Effector CD4-positive, alpha-beta T cell (primary cell): ENCODE measurements at places on chromosomes 13 and 19.

DNA sequence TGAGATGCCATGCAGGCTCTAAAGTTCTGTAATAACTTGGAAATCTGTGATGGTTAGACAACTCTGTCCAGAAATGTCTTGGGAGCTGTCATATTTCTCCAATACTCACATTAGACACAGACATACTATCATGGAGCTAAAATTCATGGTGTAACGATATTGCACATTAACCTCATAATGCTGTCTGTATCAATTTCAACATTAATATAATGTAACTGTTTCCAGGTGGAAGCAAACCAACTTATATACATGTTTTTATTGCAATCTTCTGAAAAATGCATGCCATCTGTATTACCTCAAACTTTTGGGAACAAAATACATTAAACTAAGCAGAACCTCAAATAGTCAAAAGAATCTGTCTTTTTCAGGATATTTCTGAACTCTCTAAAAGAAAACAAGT is 14.7 kb upstream of the SPART start:
- no peak for DNase-seq

GRCh38 chr19:42105368-42105767 is 26.9 kb downstream of the POU2F2 start:
- DNase-seq, result no peak

DNA sequence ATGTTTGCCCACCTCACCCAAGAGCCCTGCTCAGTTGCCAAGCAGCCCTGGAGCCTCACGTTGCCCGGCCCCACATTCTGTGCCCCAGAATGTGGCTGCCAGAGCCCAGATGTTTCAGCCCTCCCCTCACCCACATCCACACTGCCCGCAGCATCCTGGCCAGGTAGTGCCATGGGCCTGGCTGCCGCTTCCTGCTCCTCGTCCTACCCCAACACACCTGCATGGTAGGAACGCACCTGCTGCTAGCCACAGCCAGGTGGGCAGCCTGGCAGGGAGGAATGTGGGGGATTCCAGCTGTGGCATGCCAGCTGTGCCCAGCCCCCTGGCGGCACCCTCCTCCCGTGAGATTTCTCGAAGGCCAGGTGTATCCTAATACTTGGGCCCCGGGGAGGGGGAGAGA is 7.5 kb upstream of the NFIX start:
- no peak for DNase-seq

GRCh38 chr13:77991003-77991402 is 72.4 kb upstream of the EDNRB start:
- DNase-seq, result no peak

GRCh38 chr19:1873524-1874473 is 10.4 kb upstream of the KLF16 start:
- DNase-seq, result no peak

- no peak for DNase-seq
Observed at GRCh38 chr19:54160182-54160811, 776 bp upstream of the LENG1 start.

DNA sequence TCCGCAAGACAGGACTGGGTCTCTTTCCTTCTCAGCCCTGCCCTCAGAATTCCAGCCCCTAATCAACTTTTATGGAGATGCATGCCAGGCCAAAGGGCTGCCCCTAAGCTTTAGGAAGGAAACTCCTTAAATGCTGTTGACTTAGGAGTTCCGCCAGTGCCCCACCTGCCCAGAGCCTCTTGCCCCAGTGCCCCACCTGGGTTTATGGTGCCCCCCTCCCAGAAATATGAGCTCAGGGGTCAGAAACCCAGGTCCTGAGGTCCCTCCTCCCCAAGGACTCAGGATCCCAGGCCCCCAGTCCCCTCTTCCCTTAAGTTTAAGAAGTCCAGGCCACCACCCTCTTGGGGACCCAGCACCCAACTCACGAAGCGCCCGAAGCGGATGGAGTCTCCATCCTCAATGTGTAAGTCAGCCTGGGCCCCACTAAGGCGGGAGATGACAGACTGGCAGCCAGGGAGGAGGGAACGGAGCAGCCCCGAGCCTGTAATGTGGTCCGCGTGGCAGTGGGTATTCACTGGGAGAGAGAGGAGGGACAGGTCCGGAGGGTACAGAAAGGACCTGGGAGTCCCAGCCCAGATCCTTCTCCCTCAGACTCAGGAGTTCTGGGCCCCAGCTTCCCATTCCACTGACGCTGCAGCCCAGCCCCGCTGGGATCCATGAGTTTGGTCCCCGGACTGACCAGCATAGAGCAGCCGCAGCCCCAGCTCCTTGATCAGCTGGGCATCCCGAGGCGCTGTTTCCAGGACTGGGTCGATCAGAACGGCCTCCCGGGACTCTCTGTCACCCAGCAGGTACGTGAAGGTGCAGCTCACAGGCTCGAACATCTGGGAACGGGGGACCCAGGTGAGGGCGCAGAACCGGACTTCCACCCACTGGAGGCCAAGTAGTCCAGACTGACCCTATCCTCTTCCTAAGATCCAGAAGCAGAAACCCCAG is 897 bp downstream of the ETHE1 start:
- no peak for DNase-seq

- no peak for DNase-seq
Observed at GRCh38 chr13:51249770-51250741, 27.9 kb downstream of the FAM124A start.

DNA sequence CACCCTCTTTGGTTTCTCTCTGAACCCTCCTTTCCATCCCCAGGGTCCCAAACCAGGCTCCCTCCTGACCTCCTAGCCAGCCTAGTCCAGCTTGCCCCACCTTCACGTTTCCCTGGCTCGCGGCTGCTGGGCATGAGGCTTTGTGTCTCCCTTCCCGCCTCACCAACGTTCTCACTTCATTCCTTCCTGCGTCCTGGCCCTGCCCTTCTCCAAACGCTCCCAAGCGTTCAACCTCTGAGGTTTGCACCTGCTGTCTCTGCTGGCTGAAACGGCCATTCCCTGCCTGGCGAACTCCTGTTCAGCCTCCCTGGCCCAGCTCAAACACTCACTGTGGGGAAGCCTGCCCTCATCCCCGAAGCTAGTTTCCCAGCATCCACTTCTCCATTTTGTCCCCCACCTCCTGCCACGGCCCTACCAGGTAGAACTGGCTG is 12.4 kb downstream of the EPS8L1 start:
- no peak for DNase-seq

DNA sequence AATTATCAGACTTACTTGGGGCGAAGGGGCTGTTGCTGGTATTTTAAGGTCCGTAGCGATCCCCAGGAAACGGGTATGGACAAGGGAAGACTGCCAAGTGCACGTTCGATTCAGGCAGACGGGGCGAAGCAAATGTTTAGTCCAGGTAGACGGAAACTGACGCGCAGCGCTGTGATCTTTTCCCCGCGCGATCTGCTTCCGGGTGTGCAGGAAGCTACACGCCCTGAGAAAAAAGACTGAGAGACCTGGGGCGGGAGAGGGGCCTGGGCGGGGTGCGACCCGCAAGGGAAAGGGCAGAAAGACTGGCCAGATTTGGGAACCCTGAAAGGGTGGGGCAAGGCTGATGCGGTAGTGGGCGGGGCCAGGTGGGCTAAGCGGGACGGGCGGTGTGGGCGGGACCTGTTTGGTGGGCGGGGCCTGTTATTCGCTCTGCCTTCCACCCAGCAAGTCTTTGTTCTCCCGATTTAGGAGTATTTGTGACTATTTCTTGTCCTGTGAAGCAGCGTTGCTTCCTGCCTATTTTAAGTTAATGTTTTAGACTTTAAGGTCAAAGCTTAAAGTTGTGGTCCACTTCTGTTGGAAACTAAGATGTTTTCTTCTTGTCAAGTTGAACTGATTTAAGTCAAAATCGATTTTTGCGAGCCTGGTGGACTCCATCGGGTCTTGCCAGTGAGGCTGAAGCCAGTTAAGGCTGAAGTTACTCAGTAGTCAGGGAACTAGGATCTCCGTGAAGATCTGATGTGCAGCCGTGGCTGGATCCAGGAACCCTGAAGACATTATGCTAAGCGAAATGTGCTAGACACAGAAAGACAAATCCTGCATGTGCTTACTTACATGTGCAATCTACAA is at the start of gene ZNF836:
TSS of gene ZNF836 (minus strand) at position 301 of the 849 bp plus-strand sequence. CDS start 3,549 bp downstream, outside the sequence.
- peak; percentile 87 for DNase-seq

GRCh38 chr19:42501733-42502132 is 26.5 kb downstream of the CEACAM1 start:
- DNase-seq, result no peak

GRCh38 chr13:67740871-67741535 is 510.9 kb upstream of the PCDH9 start:
- DNase-seq, result no peak

DNA sequence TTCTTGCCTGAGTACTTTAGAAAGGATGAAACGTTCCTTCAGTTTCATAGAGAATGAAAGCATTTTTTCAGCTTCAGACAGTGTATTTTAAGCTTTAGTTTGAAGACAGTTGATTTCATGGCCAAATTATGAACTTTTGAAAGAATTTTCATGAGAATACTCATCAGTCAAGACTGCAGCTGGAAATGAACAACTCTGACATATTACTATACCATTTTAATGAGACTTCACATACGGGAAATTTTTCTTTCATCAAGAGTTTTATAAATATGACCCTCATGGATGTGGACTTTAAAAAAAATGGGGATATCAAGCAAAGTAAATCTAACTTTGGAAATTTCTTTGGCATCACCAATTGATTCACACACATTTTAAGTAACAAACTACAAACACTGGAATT is 6.4 kb downstream of the LATS2 start:
- DNase-seq, result no peak

DNA sequence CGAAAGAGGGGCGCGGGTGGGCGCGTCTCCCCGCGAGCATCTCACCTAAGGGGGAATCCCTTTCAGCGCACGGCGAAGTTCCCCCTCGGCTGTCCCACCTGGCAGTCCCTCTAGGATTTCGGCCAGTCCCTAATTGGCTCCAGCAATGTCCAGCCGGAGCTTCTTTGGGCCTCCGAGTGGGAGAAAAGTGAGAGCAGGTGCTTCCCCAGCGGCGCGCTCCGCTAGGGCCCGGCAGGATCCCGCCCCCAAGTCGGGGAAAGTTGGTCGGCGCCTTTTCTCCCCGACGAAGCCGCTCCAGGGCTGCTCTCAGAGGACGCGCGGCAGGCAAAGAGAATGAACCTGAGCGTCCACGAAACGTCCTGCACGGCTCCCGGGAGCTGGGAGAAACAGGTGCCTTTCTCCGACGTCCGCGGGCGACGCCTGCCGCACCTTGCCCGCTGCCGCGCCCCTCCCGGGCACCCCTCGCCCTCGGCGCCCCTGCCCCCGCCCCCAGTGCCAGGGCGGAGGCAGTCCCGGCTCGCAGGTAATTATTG is 366 bp upstream of the KL start:
- DNase-seq, result no peak

GRCh38 chr19:46369817-46370216 is 22.9 kb downstream of the PPP5C start:
- no peak for DNase-seq

DNA sequence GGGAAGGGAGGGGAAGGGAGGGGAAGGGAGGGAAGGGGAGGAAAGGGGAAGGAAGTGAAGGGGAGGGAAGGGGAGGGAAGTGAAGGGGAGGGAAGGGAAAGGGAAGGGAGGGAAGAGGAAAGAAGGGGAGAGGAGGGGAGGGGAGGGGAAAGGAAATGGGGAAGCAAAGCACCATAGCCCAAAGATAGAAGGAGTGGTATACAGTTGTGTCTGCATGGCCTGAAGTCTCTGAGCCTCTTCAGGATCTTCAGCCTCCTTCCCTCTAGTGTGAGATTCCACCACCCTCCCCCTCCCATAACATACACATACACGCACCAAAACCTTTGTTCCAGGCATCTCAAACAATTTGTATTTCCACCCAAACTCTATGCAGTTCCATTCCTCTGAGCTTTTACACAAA is 96.2 kb upstream of the SERP2 start:
- no peak for DNase-seq

DNA sequence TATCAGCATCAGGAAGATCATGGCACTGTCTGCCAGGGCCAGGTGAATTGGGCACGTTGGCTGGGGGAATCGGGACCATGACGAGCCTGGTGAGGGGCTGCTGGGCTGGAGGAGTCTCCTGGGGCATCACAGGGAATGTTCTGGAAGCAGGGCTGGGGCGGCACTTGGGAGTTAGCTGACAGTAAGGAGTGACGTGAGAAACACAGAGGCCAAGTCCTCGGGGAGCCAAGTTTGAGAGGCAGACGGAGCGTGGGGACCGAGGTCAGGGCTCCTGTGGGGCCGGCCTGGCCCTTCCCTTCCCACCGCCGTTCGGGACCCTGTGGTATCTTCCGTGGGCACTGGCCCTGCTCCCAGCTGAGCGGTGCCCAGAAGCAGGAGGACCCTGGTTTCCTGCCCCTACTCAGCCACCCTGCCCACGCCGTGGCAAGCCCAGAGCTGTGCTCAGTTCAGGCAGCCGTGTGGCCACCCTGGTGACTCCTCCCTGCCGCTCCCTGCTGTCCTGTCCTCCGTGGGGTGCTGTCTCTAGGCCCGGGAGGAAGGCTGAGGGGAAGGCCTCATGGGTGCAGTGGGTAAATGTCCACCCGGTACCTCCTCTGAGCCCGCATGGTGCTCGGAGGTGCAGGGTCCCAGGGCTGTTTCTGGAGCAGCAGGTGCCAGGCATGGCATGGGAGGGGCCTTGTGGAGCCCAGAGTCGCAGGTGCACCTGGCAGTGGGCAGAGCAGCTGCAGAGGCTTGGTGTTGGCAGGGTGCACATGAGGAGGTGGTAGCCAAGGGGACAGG is 25.2 kb downstream of the CRTC1 start:
- no peak for DNase-seq

DNA sequence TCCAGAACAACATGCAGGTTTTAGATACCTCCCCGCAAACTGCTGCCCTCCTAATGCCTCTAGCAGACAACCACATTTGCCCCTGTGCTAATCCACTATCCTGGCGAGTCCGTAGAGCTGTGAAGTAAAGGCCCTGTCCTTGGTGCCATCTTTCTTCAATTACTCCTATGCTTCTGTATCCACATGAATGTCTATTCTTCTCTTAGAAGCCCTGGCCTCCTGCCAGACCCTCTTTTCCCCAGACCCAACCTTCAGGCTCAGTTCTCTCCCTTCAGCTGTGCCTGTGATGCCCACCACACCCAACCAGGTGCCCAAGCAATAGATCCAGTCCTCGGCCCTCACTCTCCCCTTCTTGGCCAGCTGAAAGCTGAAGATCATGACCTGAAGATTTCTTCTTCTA is 31.1 kb upstream of the ZNF599 start:
- DNase-seq, result no peak

- DNase-seq, result no peak
Observed at GRCh38 chr13:37023871-37024270, 23.3 kb downstream of the EXOSC8 start.

GRCh38 chr19:11814700-11815035 is 595 bp downstream of the ZNF440 start:
- no peak for DNase-seq

DNA sequence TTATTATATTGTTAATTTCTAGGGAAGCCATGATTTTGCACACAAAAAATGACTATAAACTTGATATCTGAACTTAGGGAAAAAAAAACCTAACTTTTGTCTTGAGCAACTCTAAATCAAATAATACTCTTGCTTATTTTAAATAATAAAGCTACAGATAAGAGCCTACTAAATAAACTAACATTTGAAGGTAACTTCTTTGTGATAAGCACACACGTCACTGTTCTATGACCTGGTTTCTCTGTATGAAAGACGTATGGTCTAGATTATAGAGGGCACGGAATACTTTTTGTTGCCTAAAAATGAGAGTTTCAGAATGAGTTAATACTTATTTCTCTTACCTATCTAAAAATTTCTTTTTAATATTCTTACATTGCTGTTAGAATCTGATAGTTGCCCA is 603.2 kb downstream of the DCT start:
- no peak for DNase-seq

GRCh38 chr13:76894401-76895110 is 8.4 kb upstream of the KCTD12 start:
- DNase-seq, result no peak
